ENCODE measurements at places on chromosomes 2 and 18.

GRCh38 chr18:51425475-51425874, 228.0 kb upstream of the MEX3C start:
- DNase-seq, result no peak

DNA sequence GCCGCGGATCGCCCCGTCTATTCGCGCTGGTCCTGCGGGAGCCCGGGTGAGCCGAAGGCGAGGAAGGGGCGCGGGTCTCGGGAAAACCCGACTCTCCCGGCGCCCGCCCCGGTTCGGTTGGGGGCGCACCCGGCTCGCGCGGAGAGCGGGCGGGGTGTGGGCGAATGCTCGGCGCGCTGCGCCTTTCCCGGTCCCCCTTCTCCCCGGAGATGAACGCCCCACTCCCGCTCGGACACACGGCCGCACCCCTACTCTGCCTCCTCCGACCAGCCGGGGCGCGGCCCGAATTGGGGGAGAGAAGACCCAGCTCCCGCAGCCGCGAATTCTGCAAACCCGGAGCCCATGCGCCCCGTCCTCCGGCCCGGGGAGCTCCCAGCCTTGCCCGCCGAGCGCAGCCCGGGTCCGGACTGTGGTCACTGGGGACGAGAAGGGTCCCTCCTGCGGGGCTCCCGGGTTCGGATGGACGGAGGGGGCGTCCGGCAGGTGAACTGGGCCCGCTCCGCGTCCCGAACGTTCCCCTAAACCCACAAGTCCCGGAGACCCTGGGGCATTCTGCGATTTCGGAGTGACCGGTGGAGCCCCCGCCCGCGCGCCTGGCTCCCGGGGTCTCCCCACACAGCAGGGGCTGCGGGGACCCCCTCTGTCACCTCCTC, 734 bp downstream of the KCNG2 start:
- DNase-seq, result no peak

GRCh38 chr2:168683996-168684395, 118.4 kb upstream of the NOSTRIN start:
- no peak for DNase-seq

DNA sequence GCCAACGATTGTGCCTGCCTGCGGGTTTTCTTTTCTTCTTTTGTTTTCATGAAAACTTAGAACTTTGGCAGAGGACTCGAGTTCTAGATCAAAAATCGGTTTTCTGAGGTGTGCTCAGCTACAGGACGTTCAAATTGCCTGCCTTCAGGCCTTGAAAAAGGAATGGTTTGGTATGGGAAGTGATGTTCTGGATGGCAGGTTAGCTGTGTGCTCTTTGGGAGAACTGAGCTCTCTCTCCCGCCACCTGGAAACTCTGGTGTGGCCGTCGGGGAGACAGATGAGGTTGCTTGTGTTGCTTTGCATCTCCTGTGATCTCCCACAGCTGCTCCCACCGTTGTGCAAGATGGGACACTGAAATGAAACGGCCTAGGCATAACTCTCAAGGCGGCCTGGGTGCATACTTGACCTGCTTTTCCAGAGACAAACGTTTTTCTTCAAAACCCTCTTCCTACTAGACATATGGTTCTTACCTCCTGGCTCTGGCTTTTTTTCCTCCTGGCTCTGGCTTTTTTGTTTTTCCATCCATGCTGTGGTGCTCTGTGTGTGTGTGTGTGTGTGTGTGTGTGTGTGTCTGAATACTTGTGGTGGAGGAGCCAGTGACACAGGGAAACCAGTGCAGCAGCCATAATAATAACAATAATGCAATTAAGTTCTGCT, 2.0 kb downstream of the FMNL2 start:
- peak; percentile 81 for DNase-seq

GRCh38 chr2:200586644-200586975, 796 bp downstream of the AOX1 start:
- no peak for DNase-seq

GRCh38 chr2:157085522-157085921, 172.0 kb upstream of the GALNT5 start:
- peak; percentile 23 for DNase-seq

- DNase-seq, result peak; percentile 11
Observed at GRCh38 chr2:70516596-70516995, 37.0 kb downstream of the TGFA start.

GRCh38 chr18:43789234-43790000, 512.1 kb upstream of the SYT4 start:
- peak; percentile 3 for DNase-seq

DNA sequence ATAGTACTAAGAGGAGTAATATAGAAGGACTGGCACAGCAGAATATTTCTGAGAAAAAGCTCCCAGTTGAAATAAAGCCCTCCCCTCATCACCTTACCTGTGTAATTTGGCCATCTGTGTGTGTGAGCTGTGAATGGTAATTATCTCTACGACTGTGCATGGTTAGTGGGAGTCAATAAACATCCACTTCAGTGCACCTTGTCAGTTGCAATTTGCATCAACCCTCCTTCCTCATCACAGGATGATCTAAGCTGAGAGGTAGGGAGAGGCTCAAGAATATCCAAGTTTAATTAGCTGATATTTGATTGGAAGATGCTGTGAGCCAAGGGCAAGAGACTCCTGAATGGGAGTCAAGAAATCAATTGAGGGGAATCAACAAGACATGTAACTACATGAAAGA, 694.9 kb upstream of the KLHL29 start:
- DNase-seq, result no peak

DNA sequence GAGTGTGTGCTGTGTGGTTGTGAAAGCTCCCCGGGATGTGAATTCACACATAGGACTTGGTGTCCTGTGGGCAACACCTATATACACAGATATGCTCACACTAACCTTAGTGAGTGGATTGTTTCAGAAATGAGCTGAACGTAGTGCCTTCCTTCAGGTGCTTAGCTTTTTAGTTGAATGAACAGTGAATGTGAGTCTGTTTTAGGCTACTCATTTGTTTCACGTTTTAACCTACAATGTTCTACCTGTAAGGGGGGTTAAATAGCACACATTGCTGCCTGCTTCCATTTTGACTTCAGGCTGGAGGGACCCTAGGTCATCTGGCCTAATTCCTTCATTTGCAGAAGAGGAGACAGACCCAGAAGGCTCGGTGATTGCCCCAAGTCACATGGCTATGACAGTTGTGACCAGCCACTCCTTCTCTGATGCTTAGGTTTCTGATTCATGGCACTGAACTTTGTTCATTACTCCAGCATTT, 1.0 kb downstream of the PLEK start:
- DNase-seq, result no peak

DNA sequence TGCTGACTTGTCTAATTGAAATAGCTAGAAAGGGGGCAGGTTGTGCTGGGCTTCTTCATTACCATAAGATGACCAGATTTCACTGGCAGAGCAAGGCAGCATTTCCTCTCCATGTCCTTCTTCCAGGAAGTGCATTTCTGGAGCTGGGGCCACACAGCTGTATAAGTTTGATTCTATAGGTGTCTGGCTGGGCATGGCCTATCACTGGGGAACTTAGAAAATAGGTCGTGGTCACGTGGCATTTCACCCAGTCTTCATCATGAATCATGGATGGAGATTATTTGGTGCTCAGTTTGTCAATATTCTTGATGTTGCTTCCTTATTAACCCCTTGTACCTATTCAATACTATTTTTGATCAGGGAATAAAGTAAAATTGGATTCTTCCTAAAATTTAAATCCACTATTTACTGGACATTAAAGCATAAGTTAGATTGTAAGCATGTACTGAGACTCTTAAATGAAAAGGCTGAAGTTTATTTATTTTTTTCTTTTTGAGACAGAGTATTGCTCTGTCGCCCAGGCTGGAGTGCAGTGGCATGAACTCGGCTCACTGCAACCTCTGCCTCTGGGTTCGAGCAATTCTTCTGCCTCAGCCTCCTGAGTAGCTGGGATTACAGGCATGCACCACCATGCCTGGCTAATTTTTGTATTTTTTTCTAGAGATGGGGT, 49.5 kb upstream of the TMEM87B start:
- no peak for DNase-seq

DNA sequence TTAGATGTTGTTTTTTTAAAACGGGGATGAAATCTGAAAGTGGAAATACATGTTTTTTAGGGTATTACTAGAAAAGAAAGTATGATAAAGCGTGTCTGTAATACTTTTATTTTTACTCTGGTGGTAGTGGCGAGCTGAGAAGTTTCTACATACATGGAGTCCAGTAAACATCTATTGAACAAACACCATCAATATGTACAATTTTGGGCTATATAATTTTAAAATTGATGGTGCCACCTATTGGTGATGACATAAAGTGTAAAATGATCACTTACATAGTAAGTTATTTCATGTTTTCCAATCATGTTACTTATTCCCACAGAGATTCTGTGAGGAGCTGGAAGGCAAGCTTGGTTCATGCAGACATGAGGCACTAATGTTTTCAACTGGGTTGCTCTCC, 31.5 kb upstream of the NFE2L2 start:
- peak; percentile 48 for DNase-seq
